ENCODE measurements at places on chromosomes 12 and 14.

- no peak for DNase-seq
These were observed 192.1 kb downstream of the SNAPC1 start for GRCh38 chr14:61954306-61954705.

DNA sequence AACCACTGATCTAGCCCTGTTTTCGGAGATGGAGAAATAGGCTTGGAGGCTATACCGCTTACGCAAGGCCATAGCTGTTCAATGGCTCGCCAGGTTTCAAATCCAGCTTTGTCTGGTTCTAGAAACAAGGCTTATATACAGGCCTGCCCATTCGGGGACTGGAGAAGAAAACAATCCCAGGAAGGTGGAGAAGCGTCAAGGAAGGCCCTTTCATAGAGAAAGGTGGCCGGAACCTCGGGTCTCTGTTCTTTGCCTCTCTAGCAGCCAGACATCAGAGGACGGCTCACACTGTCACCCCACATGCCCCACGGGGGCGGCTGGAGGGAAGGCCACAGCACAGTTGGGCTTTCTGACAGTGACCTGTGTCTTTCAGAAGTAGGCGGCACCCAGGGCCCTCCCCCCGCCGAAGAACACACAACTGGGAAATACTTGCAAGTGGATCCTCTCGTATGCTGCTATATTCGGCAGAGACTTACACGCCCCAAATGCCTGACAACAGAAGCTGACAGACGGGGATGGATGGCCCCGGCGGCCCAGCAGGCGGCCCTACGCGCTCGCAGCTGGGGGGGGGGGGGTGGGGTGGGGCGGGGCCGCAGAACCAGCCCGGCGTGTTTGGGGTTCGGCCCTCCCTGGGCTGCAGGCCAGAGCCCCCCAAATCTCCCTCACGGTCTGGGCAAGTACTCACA, 4.5 kb upstream of the SETD1B start:
- peak; percentile 79 for DNase-seq

GRCh38 chr14:49206828-49207227, 379.4 kb downstream of the RPS29 start:
- DNase-seq = no peak

GRCh38 chr14:36014236-36014635, 162.3 kb downstream of the PTCSC3 start:
- no peak for DNase-seq

- DNase-seq = no peak
These were observed 35.4 kb downstream of the MEG3 start for GRCh38 chr14:100861188-100861936.

DNA sequence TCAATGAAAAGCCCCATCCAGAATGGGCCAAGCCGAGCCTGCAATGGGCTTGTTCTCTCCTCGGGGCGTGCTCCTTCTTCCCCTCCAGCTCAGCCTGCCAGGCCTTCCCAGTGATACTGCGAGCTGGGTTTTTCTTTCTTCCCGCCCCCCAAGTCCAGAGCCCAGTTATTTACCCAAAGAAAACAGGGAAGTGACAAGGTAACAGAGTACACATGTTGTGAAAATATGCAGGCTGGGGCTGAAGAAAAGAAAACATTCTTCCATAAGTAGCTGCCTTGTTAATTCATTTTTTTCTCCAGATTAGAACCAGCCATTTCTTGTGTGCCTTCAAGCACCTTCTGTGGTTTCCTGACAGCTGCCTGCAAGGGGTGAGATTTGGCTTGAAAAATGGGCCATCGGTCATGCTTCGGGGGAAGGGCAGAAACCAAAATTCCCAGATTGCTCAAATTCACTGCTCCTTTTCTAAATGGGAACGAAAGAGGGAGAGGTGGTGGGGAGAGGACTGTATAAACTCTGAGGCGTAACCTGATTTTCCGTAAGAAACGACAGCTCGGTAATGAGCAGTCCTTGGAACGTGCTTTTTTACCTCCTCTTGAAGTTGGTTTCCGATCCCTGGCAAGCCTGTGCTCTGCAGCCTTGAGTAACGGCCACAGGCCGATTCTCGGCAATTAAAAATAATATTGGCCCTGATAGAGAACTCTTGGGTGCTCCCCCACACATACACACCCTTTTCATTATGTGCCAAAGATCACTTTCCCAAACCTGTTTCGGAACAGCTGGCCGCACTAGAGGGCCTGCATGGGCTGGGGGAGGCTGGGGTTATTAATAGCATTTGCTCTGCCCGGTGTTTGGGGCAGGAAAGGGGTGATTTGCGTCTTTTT, 229.4 kb downstream of the ZFP36L1 start:
- DNase-seq = no peak

DNA sequence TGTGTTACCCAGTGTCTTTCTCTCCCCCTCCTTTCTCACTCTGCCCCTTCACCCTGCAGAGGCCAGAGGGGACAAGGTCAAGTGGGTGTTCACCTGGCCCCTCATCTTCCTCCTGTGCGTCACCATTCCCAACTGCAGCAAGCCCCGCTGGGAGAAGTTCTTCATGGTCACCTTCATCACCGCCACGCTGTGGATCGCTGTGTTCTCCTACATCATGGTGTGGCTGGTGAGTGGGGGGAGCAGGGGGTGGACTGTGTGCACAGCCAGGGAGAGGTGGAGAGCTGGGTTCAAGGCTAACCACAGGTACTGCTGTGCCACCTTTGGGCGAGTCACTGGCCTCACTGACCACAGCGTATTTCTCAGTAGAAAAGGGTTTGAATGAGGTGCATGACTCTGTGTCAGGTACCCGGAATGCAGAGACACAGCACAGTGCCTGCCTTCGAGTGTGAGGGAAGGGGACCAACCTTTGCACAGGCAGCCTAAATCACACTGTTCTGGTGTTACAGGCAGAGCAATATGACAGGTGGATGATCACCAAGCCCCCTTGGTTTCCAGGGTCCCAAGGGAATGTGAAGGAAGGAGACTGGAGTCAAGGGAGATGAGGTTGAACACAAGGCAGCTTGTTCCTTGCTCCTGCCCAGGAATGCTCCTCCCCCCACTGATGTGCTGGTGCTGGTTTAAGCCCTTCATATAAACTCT, 30.8 kb upstream of the RIN3 start:
- no peak for DNase-seq

- no peak for DNase-seq
These were observed 39.2 kb upstream of the MAX start for GRCh38 chr14:65141523-65141922.

DNA sequence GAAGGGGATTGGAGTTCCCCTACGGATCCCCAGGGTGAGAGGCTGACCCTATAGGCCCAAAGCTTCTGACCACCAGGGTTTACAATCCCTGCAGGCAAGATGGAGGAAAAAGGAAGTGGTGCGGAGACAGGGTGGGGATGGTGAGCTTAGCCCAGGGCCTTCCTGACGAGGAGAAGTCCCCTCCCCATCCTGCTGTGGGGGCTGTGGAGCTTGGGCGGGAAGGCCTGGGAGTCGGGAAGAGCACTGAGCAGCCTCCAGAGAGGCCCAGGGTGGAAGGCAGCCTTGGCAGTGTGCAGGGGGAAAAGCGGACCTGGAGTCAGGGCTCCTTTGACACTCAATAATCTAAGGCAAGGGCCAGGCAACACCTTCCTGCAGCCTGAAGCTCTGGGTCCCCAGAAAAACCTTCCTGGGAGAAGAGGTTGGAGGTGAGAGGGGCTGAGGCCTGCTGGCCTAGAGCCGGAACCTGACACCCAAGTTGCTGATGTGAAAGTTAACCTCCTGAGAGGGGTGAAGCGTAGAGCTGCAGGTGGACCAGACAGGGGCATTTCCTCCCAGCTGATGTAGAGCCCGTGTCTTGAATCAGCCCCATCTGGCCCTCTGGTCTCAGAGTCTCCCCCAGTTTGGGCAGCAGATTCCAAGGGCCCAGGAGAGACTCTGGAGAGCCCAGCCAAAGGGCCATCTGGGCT, 6.0 kb downstream of the HDAC7 start:
- DNase-seq = no peak

DNA sequence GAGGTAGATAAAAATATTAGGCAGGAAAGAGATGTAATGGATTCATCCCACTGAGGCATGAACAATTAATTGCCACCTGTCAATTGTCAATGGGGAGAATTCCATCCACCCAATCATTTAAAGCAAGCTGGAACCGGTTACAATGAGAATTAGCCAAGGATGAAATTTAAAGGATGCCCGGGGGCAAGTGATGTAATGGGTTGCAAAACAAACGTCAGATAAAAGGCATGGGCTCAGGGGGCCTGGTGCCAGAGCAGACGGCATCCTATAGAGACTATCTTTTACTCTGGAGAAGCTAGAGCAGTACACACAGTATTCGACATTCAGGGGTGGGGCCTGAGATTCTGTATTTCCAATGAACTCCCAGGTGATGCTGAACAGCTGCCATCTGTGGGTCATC, 80.5 kb upstream of the ZFP36L1 start:
- DNase-seq = no peak

- DNase-seq = no peak
These were observed 3.9 kb upstream of the SYNE2 start for GRCh38 chr14:63848890-63849289.

DNA sequence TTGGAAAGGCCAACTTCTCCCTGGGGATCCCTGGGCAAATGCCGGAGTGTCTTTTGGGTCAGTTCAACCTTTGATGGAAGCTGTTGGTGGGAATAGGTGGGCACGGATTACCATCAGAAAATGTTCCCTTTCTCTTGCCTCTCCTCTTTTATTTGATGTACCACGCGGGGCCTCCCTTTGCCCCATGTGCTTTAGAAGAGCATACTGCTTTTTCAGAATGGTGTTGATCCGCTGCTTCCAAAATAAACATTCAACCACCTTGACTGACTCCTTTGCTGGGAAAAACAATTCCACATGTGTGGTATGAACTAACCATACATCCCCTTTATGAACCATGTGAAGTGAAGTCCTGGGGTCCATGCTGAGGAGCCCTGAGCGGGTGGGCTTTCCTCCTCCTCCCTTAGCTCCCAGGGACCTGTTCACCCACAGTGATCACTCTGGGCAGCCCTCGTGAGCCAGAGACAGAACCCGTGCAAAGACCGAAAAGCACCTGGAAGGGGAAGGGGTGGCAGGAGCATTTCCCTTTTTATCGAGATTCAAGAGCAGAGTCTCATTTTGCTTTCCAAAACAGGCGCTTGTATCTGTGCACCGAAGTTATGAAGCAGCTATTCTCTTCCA, 44.2 kb upstream of the PRMT8 start:
- DNase-seq = no peak

DNA sequence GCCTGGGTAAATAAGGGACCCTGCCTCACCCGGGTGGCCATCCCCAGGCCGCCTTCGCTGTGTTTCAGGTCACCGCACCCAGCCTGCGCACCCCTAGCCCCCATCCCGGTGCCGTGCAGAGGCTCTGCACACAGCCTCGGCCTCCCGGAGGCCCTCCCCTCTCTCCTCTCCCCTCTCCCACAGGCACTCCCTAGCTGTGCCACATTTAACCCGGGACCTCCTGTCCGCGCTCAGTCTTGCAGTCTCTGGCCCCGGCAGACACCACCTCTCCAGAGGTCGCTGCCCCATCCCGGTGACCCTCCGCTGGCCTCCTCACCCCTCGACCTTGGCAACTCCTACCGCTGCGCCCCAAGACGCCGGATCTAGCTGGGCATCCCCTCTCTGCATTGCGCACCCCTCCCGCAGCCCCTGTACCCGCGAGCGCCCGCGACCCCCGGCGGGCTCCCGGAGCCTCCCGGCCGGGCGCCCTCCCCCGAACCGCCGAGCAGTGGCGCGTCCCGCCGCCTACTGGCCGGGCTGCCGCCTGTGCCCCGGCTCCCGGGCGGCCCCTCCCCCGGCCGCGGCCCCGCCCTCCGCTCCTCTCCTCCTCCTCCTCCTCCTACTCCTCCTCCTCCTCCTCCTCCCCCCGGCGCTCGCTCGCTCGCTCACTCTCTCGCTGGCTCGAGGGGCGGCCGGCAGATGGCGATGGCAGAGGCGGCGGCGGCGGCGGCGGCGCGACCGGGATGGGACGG, 120.7 kb downstream of the AACS start:
- no peak for DNase-seq

GRCh38 chr14:64987438-64987767, 708 bp downstream of the FNTB start:
- no peak for DNase-seq

DNA sequence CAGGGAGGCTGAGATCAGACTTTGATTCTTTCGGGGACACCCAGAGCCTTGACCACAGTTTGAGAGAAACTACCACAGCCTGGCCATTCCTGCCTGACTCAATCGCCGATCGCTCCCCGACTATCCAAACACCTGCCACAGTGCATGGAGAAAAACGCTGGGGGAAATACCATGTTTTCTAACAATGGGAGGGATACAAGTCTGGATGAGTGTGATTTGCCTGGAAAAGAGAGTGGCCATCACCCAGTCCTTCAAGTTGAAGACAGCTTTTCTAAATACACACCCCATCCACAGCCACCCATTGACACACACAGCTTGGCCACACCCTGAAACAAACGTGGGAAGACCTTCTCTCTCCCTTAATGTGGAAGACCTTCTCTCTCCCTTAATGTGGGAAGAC, 6.7 kb upstream of the VASH1 start:
- no peak for DNase-seq

- DNase-seq = no peak
These were observed 1818.9 kb upstream of the FLRT2 start for GRCh38 chr14:83711046-83711445.

- no peak for DNase-seq
These were observed 27.4 kb upstream of the PAPLN start for GRCh38 chr14:73209953-73210352.

GRCh38 chr12:102960766-102961465, 3.4 kb downstream of the ASCL1 start:
- DNase-seq = no peak

DNA sequence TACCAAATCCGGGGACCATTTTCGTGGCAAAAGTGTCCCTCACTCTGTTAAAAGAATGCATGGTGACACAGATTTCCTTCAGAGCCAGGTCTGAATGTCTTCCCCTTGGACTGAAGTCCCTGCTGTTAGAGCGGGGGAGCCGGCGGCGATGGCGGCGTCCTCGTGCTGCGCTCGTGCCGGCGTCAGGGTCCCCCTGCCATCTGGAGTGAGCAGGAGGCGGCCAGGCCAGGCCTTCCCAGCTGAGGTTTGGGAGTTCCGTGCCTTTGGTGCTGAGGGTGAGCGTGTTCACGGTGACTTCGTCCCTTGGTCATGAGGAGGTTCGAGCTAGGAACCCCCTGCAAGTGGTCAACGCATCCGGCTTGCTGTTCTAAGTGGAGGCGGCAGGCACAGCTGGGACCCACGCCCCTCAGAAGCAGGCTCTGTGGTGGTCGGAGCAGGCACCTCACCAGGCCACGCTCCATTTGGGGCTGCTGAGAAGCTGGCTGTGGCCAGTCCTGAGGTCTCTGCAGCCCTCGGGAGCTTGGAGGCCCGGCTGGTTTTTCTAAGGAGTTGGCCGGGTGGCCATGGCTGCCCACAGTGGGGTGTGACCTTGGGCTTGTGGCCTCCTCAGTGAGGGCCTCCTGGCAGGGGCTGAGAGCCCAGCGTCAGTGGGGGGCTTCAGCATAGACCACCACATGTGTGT, 9.5 kb downstream of the ZFYVE21 start:
- DNase-seq = no peak

DNA sequence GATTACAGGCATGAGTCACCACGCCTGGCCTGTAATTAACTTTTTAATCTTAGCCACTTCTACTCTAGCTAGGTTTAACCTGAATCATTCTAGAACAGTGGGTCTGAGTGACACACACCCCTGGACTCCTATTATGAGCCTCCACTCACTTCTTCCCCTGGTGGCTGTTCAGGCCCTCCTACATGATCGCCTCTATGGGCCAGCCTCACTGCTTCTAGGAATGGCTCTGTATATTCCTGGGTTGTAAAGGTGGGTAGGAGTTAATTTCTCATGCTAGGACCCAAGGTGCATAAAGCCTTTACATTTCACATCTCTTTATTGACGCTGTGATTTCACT, 8.0 kb upstream of the RNU6-8 start:
- no peak for DNase-seq

- DNase-seq = no peak
These were observed 19.0 kb downstream of the PRPF40B start for GRCh38 chr12:49642370-49642802.

- no peak for DNase-seq
These were observed 178.3 kb downstream of the NAV3 start for GRCh38 chr12:78009031-78009430.

All from NCI-H187 treated with DMSO at 0.1 percent for 48 hours (cell line).